ENCODE measurements at places on chromosomes 3 and 15.

- no peak for DNase-seq
Observed at GRCh38 chr3:190058521-190059241, 62.0 kb downstream of the P3H2 start.

DNA sequence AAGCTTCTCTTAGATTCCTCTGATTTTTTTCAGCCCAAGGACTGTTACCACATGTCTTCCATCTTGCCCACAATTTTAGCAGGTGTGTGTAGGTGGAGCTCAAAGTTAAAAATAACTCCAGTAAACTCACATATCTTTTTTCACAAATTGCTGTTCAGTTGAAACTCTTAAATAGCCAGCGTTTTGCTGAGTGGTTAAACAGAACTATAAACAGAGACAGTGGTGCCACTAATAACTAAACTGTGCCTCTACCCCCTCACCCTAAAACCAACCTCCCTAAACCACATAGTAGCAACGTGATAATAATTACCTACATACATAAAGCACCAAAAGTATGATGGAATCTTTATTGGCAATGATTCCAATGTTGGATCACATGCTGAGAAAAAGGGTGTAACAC, 525.1 kb downstream of the PDCD6IP start:
- DNase-seq, result no peak

DNA sequence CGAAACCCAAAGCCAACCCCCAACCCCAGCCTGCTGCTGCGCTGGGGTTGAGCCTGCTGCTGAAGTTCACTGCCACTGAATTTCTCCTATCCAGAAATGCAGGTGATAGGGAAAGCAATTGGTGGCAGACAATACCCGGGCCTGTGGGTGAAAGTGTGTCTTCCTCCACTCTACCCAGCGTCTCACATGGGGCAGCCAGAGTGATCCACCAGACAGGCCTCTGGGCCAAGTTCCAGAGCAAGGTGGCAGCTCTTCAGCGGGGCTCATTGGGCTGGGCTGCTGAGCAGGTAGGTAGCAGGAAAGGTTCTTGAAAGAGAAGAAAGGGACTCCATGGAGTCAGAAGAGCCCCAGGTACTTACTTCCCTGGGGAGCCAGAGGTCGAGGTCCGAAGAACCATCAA, 6.0 kb downstream of the ADCY5 start:
- DNase-seq, result no peak

GRCh38 chr3:63043631-63044030, 168.4 kb upstream of the CADPS start:
- peak; percentile 22 for DNase-seq

GRCh38 chr3:51398595-51399310, 7.7 kb downstream of the RBM15B start:
- DNase-seq, result no peak

DNA sequence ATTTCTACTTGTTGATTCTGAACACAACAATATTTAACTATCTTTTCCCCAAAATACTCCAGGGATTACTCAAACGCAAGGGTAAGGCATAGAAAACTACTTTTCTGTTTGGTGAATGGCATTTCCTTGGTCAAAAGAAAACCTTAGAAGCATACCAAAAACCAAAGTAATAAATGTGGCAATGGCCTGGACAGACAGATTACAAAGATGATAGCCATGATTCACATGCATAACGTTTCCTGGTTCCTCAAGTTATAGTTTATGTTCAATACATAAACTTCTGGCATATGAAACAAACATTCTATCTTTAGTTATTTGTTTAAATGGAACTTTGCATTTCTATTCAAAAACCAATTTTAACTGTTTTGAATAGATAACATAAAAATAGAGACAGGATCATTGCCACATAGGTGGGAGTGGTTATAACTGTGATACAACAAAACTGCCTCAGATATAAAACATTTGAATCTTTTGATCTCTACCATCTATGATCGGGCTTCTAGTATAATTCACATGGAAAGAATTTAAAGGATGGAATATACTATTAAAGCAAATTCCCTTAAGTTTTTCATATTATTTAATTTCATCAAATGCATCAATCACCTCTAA, 32.1 kb downstream of the FOXP1 start:
- DNase-seq, result no peak

GRCh38 chr3:46512191-46512749, 14.5 kb downstream of the RTP3 start:
- no peak for DNase-seq

DNA sequence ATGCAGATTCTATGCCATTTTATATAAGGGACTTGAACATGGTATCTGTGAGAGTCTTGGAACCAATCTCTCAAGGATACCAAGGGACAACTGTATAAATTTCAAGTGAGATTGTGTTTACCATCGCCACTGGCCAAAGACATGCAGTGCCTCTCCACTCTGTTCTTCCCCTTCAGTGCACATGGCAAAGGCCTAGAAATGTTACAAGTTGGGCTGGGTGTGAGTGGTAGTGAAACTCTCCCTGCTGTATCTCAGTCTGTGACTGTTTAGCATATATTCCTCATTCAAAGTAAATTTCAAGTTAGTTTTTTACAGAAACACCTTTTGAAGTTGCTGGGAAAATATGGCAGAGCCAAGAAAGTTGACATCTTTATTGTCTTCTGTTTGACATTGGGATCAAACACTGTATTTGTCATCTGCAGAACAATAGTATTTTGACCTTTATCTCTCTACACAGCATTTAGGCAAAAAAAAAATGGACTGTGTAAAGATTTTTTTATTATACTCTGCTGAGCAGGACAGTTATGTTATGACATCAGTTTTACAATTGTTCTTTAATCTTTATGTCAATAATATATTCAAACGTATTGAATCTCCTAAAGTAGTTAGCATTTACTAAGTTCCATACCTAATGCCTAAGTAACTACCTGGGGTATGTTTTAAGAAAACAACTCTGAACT, 101.4 kb downstream of the CCNL1 start:
- DNase-seq, result no peak

DNA sequence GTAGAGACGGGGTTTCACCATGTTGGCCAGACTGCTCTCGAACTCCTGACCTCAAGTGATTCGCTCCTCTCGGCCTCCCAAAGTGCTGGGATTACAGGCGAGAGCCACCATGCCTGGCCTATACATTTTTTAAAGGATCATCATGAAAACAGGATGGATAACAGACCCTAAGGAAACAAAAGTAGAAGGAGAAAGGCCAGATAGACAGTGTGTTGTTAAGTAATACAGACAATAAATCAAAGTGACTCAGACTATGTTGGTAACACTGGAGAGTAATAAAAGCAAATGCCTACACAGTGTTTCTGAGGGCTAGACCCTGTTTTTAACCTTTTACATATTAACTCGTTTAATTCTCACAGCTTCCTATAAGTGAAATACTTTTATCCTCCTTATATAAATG, 133.8 kb upstream of the MCTP2 start:
- no peak for DNase-seq

DNA sequence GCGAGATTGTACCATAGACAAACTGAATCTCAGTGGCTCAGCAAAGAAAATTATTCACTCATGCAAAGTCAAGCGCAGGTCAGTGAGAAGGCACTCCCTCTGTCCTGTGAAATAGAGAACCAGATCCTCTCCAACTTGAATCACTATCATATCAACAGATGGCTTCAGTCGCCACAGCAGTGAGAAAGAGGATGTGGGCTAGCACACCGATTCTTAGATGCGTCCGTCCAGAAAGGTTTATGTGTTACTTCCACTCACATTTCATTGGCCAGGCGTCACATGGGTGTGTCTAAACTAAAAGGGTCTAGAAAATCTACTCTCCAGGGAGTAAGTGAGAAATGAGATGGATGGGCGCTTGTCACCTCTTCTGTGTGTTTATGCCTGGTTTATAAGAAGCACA, 141.6 kb upstream of the KBTBD8 start:
- no peak for DNase-seq

- DNase-seq, result no peak
Observed at GRCh38 chr3:122004107-122004506, 17.9 kb downstream of the ILDR1 start.

Measured in hindlimb muscle (tissue), 1 donor.